ENCODE measurements at places on chromosomes 2 and 18.

DNA sequence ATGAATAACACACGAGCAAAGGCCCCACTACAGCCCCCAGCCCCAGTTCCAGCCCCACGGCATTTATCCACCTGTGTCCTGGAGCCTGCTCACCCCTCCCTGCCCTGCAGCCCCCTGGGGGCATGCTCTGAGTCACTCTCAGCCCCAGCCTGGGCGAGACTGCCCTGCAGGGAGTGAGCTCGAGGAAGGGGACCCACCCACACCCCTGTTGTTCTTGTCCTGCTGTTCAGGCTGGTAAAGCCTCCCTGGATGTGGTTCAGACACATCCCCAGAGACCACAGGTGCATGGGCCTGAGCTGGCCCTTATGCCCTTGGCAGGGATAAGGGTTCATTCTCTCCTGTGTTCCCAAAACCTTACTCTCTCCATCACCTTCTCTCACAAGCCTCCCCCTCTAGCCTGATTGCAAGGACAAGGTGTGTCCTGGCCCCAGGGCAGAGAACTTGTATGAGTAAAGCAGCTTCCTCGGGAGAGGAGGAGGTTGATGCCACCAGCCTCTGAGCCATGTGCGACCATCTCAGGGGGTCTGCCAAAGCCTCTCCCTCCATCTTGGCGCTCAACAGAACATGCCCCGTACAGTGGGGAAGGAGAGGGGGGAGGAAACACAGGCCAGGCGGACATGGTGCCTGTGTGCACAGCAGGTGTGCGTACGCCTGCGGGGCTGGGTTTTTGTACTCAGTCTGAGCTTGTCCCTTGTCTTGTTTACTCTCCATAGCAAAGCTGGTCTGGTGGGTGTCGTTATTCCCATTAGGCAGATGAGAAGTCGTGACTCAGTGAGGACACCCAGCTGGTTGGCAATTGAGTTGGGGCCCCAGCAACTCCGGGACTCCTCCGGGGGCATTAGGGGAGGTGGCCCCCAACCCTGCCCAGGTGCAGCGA is 64.4 kb downstream of the CIB4 start:
- DNase-seq, result no peak

- no peak for DNase-seq
Observed at GRCh38 chr2:136131961-136132824, 14.2 kb upstream of the CXCR4 start.

DNA sequence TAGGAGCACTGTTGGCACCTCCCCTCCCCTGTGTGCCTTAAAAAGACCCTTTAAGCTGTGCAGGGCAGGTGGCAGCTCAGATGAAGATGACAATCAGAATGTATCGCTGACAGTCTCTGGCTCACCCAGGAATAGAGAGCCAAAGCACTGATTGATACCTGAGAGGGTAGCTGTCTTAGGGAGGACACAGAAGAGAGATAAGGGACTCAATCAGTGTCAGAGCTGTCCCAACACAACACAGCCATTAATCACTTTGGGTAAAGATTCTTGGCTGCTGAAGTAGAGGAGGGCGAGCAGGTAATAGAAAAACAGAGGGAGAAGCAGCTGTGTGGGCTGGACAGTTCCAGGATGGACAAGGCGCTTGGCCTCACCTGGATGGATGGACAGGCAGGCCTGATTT is 124.9 kb downstream of the NRP2 start:
- no peak for DNase-seq

- DNase-seq, result no peak
Observed at GRCh38 chr2:172484253-172484652, 56.9 kb downstream of the ITGA6 start.

DNA sequence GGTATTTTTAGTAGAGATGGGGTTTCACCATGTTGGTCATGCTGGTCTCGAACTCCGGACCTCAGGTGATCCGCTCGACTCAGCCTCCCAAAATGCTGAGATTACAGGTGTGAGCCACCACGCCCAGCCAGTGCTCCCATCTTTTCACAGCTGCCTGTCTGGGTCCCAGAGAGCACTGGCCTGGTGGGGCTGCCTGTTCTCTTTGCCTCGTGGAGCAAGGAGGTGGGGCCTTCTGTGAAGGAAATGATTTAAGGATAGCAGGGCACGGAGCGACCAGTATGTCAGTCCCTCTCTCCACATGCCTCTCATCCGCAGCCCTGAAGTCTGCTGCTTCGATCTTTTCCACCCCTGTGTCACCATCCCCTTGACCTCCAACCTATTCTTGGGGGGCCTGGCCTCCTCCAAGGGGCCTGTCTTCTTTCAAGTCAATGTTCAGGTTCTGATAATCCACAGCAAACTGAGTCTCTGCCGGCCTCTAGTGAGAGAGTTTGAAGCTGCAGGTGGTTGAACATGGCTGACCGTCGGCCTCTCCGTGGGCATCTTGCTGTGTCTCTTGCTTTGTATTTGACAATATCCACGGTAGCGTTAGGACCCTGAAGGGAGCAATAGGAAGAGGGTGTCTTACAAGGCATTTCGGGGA is 28.2 kb upstream of the GIGYF2 start:
- DNase-seq, result peak; percentile 82

- no peak for DNase-seq
Observed at GRCh38 chr2:171208657-171209056, 48.0 kb upstream of the TLK1 start.

GRCh38 chr2:68591225-68591624 is 52.2 kb upstream of the PROKR1 start:
- no peak for DNase-seq

GRCh38 chr2:181750305-181750704 is 70.0 kb upstream of the NEUROD1 start:
- DNase-seq, result no peak

DNA sequence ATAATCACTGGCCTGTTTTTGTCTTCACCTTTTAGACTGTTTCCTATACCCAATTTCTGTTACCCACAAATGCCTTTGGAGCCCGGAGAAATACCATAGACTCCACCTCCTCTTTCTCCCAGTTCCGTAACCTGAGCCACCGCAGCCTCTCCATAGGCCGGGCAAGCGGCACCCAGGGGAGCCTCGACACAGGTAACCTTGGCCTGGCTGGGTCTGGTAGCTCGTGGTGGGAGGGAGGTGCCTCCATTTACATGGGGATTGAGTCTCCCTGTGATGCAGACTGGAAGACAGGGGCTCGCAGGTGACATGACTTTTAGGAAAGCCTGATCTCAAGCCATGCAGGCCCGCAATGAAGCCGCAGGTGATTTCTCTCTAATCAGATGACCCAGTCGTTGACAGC is 100.6 kb downstream of the CABLES1 start:
- DNase-seq, result no peak

- DNase-seq, result no peak
Observed at GRCh38 chr18:43661570-43661969, 384.3 kb upstream of the SYT4 start.

- DNase-seq, result no peak
Observed at GRCh38 chr2:143347271-143347695, 218.1 kb downstream of the ARHGAP15 start.

- DNase-seq, result no peak
Observed at GRCh38 chr18:28407681-28408080, 230.8 kb upstream of the CDH2 start.

DNA sequence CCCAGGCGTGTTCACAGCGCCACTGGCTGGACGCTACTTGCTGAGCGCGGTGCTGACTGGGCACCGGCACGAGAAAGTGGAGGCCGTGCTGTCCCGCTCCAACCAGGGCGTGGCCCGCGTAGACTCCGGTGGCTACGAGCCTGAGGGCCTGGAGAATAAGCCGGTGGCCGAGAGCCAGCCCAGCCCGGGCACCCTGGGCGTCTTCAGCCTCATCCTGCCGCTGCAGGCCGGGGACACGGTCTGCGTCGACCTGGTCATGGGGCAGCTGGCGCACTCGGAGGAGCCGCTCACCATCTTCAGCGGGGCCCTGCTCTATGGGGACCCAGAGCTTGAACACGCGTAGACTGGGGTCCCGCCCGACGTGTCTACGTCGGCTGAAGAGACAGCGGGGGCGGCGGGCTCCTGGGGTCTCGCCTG is 891 bp upstream of the KHK start:
- DNase-seq, result peak; percentile 80

- no peak for DNase-seq
Observed at GRCh38 chr2:85669549-85669948, 1.6 kb upstream of the SFTPB start.

DNA sequence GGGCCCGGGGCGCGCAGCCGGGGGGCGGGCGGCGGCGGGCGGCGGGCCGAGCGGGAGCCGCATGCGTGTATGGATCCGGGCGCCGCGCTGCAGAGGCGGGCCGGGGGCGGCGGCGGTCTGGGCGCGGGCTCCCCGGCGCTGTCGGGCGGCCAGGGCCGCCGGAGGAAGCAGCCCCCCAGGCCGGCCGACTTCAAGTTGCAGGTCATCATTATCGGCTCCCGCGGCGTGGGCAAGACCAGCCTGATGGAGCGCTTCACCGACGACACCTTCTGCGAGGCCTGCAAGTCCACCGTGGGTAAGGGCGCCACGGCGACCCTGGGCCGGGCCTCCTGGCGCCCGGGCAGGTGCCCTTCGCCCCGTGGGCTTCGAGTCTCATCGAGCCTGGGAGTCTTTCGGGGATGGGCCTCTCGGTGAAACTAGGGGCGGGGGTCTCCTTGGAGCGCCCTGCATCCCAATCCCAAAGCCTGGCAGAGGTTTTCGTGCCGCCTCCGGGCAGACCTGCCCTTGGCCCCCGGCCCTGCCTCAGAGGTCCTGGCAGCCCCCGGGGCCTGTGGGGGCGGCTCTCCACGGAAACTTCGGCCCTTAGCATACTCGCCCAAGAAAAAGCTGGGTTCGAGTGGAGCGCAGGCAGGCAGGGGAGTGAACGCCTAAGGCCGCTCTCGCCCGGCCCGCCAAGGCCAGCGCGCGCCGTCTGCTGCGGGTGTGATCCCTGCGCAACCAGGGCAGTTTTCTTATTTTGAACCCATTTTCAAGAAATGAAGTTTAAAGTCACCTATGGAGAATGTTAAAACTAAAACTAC is 622 bp downstream of the RAB12 start:
- DNase-seq, result no peak

- DNase-seq, result no peak
Observed at GRCh38 chr2:155190342-155190741, 491.8 kb downstream of the KCNJ3 start.

GRCh38 chr2:106165029-106165428 is 29.1 kb downstream of the UXS1 start:
- DNase-seq, result no peak

DNA sequence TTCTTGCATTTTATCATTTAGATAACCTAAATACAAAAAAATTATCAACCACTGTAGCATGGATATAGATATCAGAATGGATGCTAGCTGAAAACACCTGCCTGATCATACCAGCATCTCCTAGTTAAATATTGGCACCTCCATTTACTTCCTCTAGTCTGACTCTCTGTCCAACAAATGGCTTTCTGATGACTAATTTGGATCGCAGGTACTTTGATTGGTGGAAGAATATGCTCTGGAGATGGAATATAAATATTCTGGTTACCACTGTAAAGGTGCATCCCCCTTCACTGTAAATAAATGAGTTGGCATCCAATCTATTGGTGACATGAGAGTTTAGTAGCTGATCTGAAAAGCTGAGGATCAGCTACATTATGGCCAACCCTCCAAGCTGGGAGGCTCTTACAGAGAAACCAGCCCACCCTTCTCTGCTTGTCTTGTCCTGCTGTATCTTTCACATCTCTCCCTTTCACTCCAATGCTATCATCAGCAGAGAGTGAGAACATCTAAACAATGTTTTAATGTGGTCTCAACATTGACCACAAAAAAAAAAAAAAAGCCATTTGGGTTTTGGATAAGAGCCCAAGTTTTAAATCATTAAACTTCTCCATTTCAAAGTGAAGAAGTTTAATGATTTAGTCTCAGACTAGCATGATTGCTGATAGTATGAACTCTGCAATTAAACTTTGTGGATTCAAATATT is 90.5 kb downstream of the PMAIP1 start:
- no peak for DNase-seq

DNA sequence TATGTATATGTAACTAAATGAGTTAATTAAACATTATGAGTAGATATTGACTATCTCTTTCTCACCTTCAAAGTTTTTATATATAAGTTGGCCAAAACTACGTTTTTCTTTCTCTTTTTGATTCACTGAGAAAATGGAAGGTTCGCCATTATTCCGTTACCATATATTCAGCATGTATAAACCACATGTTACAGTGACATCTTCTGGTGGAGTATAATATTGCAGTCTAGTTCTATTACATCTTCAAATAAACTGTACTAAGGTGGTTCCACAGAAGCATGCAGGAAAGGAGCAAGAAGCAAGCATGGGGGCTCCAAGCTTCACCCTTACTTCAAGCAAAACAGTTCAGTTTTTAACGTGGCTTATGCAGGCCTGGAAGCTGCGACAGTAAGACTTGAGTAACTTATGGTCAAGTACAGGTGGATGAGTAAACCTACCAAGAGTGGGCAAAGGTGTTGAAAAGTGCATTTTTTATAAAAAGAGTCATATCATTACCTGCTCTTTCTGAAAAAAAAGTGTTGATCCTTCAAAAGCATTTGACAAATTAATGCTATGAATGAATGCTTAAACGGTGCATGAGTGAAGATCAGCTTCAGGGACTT is 129.8 kb upstream of the RAB6C start:
- peak; percentile 84 for DNase-seq

DNA sequence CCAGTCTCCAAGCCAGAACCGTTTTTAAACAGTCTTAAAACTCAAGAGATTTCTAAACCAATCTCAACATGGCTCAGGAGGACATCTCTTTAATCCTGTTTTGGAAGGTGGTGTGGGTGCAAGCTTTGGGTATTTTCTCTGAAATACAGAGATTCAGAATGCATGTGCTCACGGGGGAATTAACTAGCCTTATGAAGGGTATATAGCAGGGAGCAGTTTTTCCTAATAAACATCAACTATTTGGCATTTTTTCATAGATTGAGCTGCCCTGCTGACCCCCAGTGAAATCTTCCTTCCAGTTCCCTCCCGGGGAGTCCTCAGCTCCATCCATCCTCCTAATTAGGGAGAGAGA is 122.6 kb downstream of the SMAD7 start:
- DNase-seq, result no peak

DNA sequence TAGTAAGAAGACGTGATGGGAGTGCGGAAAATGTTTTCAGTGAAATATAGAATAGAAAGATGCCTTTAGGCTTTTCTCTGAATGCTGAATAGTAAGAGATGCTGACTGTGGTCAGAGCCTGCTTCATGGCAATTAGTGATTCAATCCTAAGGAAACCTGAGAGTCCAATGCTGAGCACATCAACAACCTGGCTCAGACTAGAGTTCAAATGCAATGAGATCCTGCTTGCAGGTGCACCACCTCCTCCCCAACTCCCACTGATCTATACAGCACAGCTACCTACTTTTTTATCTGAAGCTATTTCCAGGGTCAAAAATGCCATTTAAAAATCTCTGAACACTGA is 65.4 kb downstream of the AAK1 start:
- DNase-seq, result no peak

DNA sequence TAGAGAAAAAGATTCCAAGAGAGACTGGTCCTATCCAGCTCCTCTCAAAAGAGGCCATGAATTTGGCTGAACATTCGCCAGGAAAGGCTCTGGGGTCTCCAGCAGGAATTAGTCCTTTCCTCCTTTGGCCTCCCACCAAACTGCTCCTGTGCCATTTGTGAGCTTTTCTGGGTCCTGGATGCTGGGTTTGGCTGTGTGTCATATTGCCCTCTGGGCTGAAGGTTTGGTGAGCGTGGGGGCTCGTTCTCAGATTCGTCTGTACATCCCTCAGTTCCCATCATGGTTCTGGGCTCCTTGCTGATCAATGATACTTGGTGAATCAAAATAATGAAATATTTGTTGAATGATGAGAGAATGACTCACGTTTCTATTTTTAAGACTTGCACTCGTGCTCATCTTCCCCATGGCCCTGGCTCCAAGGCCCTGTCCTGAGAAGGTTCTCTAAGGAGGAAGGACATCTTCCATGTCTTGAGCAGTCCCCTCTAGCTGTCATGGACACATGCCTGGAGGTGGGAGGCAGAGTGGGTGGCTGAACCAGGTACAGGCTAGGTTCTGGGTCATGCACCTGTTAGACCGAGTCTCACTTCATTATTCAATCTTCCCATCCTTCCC is 47.8 kb upstream of the RHOB start:
- DNase-seq, result no peak
